ENCODE measurements at places on chromosomes 1 and 21. TPM values are rescaled to one million over a fixed set of nuclear protein-coding genes. Genes with fewer than 3 reads are reported as not detected.

The ARID1A gene
- 24.8 TPM for total RNA-seq

The TNFSF4 gene
- 31.6 TPM for total RNA-seq

The FAM78B gene
- total RNA-seq: 0.15 TPM

The DNAJC28 gene
- 0.64 TPM for total RNA-seq

The S100A8 gene
- not detected for total RNA-seq

The CRP gene
- total RNA-seq: not detected

The UQCRHL gene
- total RNA-seq: 1.5 TPM

The OR2T33 gene
- total RNA-seq: not detected

The CD52 gene
- total RNA-seq: not detected

The GOLPH3L gene
- 25.8 TPM for total RNA-seq

The OLIG2 gene
- not detected for total RNA-seq

The TPM3 gene
- 1,041 TPM for total RNA-seq

The MYOG gene
- not detected for total RNA-seq

The TTC39A gene
- total RNA-seq: 5.3 TPM

The RER1 gene
- total RNA-seq: 75.9 TPM

The NLRP3 gene
- 0.25 TPM for total RNA-seq

The LRRC8C gene
- total RNA-seq: 51.8 TPM

The LCE1E gene
- total RNA-seq: not detected

The GJA9 gene
- not detected for total RNA-seq

The GNG12 gene
- total RNA-seq: 195 TPM

The KAZN gene
- total RNA-seq: 3.2 TPM

The FMO1 gene
- not detected for total RNA-seq

The PPIAL4G gene
- not detected for total RNA-seq

The TNFRSF8 gene
- total RNA-seq: not detected

The TRIM17 gene
- total RNA-seq: not detected

The IL10 gene
- not detected for total RNA-seq

The FMO2 gene
- total RNA-seq: not detected

The RAB3B gene
- 2.1 TPM for total RNA-seq

The KIF2C gene
- 41.4 TPM for total RNA-seq

The KCNJ9 gene
- total RNA-seq: not detected

The CBR3 gene
- total RNA-seq: 34.6 TPM

The LCE2C gene
- total RNA-seq: not detected

The MROH9 gene
- not detected for total RNA-seq

The ZNF697 gene
- 15.3 TPM for total RNA-seq

The CSF3R gene
- not detected for total RNA-seq

The PLA2G5 gene
- 4.0 TPM for total RNA-seq

The GBP1 gene
- total RNA-seq: 50.2 TPM

The ATP6V0B gene
- 129 TPM for total RNA-seq
